ENCODE measurements at places on chromosomes 2 and 18.

GRCh38 chr2:142893241-142893640, 15.8 kb downstream of the KYNU start:
- H3K27ac ChIP-seq, result no peak overlapping the region
- no peak overlapping the region for H3K4me3 ChIP-seq
- no peaks in the 10 kb centered on the region for H3K36me3 ChIP-seq
- peaks cover 2% of the 10 kb centered on the region for H3K4me1 ChIP-seq
- peaks cover 15% of the 10 kb centered on the region for H3K27me3 ChIP-seq

DNA sequence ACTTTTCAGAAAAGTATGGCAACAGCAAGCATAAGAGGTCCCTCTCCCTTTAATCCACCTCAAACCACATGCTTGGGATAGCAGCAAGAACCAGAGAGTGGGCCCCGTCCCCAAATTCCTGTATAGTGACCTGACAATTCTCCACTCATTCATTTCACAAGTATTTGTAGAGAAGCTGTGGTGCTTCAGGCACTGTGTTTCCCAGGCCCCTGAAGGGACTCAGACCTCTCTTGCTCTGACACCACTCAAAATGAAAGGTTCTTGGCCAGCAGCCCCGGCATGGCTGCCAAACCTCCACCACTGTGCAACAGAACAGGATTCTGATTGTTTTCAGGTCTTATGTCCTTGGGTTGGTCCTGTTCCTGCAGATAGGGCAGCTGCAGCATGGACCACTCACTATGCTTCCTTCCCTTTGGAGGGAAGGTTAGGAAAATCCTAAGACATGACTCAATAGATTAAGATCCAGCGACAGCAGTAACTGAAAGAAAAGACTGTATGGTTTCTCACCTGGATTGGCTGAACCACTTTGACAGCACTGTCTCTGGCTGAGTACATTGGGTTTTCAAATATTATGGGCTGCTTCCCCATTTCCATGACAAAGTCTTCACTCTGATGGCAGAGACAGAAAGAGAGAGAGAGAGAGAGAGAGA, 67.6 kb downstream of the DHRS9 start:
- no peak overlapping the region for H3K4me3 ChIP-seq
- DNase-seq, result no peak
- no peaks in the 10 kb centered on the region for H3K36me3 ChIP-seq
- H3K27me3 ChIP-seq, result peaks cover 6% of the 10 kb centered on the region

DNA sequence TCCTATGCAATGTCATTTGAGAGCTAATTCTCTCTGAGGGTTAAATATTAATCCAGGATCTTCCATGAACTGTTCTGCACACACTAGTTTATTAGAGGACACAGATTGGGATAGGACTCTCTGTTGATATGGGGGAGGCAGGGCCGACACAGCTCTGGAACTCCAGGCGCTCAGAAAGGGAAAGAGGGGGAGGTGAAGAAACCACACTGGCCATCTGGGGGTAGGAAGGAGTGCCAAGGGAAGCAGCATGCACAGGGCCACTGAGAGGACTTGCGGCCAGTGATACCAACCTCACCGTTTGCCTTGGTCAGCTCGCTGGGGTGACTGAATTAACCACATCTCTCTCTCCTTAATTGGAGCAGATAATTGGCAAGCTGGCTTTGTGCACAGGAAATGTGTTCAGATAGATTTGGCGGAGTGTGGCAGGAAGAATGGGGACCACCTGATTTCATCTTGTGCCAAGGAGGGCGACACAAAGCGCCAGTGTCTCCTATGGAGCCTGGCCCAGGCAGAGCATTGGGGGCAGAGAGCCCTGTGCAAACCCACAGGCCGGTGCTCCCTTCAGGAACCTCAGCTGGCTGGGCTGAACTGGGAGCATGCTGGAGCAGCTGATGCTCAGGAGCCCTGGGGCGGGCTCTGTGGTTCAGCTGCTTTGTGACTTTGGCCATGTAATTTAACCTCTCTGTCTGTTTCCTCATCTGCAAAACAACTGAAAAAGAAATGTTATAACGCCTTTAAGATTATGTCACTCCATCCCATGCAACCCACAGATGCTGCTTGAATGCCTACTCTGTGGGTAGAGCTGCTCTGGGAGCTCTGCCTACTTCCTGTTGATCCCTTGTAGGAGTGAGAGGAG, 114.7 kb upstream of the STON1 start:
- peaks cover 36% of the 10 kb centered on the region for H3K4me1 ChIP-seq
- H3K4me3 ChIP-seq, result peak overlapping the region; percentile 68
- H3K27me3 ChIP-seq, result peaks cover 5% of the 10 kb centered on the region

DNA sequence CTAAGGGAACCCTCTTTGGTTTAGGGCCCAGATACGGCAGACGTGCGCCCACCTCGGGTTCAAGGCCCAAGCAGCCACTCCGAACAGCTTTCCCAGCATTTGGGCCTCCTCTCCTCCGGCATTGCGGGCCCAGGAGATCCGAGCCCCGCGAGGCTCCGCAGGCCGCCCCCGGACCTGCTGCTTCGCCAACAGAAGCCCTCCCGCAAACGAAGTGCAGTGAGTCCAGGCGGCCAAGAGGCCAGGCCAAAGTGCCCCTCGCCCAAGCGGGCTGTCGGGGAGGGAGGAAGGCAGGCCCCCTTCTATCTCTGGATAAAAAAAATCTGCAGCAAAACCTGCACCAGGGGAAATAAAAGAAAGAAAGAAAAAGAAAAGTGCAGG, 6.0 kb downstream of the EN1 start:
- peaks cover 25% of the 10 kb centered on the region for H3K4me1 ChIP-seq
- peaks cover 93% of the 10 kb centered on the region for H3K27me3 ChIP-seq
- no peaks in the 10 kb centered on the region for H3K36me3 ChIP-seq
- H3K4me3 ChIP-seq, result peak overlapping the region; percentile 78
- no peak for DNase-seq
- H3K27ac ChIP-seq, result no peak overlapping the region

DNA sequence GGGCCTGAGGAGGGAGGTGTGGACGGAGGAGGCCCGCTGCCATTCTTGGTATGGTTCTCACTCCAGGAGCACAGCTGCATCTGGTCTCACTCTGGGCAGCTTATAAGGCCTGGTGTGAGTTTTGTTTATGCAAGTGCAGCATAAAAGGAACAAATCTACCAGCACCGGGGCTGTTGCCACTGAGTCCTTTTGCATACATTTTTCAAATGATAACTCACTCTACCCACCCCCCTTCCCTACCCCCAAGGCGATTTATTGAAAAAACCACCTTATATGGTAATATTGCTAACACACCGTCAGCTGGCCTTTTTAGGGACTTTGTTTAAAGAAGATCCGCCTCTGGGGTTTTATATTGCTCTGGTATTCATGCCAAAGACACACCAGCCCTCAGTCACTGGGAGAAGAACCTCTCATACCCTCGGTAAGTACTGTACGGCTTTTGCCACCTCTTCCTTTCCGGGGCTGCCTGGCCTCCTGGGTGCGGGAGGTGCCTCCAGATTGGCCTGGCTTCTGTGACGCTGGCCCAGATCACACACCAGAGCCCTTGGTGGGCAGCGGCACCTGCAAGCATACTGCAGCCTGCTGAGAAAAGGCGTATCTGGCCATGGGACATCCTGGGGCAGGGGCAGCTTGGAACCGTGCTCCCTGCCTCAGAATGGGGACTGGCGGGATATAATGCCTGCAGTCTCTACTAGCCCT, at the start of gene ACTG2:
Gene ACTG2 (plus strand): TSS at position 378 of the 699 bp plus-strand sequence. CDS start 8,304 bp downstream, outside the sequence.
- no peak within 1 kb of the TSS for H3K27ac ChIP-seq
- H3K27me3 ChIP-seq, result no peaks in the 10 kb centered on the region
- H3K4me1 ChIP-seq, result peaks cover 13% of the 10 kb centered on the region
- H3K36me3 ChIP-seq, result no peaks in the 10 kb centered on the region
- DNase-seq, result no peak
- no peak within 1 kb of the TSS for H3K4me3 ChIP-seq

DNA sequence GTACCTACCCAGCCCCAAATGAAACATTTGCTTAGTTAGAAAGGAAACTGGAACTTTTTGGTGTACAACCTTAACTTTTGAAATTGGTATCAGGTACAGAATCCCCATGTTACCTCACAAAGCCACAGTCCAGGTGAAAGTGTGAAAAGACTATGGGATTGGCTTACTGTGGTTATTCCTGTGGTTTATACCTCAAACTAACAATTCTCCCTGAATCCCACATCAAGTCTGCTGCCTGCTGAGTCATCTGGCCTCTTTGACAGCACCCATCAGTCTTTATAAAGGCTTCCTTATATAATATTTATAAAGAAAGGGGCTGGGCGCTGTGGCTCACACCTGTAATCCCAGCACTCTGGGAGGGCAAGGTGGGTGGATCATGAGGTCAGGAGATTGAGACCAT, 164.6 kb downstream of the TMEM247 start:
- H3K4me3 ChIP-seq, result no peak overlapping the region
- peaks cover 3% of the 10 kb centered on the region for H3K36me3 ChIP-seq
- no peak for DNase-seq
- no peaks in the 10 kb centered on the region for H3K4me1 ChIP-seq

GRCh38 chr18:43129946-43130524, 14.6 kb upstream of the RIT2 start:
- H3K4me1 ChIP-seq, result no peaks in the 10 kb centered on the region
- no peak for DNase-seq
- no peaks in the 10 kb centered on the region for H3K36me3 ChIP-seq

DNA sequence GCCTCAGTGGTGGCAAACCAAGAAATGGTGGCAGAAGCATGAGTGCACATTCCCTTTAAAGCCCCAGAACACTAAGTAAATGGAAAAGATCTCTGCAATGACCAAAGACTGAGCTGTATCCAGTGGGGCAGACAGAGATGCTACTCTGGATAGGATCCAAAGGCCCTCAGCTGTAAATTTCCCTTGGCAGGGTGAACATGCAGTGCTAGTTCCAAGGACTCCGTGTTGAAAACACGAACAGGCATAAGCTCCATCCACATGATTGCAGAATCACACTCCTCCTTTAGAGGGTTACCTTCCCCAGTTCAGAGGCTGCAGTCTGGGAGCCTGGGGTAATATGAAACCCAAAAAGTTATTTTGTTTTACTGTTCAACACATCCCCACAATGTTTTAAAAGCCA, 98.6 kb upstream of the KLF7 start:
- no peak overlapping the region for H3K4me3 ChIP-seq
- H3K4me1 ChIP-seq, result no peaks in the 10 kb centered on the region
- H3K27ac ChIP-seq, result no peak overlapping the region
- H3K27me3 ChIP-seq, result peaks cover 18% of the 10 kb centered on the region

GRCh38 chr2:229083606-229084340, 187.3 kb downstream of the PID1 start:
- no peaks in the 10 kb centered on the region for H3K36me3 ChIP-seq
- H3K27me3 ChIP-seq, result no peaks in the 10 kb centered on the region
- H3K27ac ChIP-seq, result no peak overlapping the region
- H3K4me3 ChIP-seq, result no peak overlapping the region

Measured in T-helper 17 cell (primary cell).